ENCODE measurements at places on chromosomes 5 and 9.
A peak's percentile ranks its signal among the peaks of the same experiment; 100 is the strongest.

- H3K27ac ChIP-seq: no peak overlapping the region
- H3K4me1 ChIP-seq: peaks cover 6% of the 10 kb centered on the region
- no peak for DNase-seq
- H3K36me3 ChIP-seq: no peaks in the 10 kb centered on the region
These were observed 8.2 kb upstream of the BTF3 start for GRCh38 chr5:73490088-73490487.

- H3K4me1 ChIP-seq: peaks cover 29% of the 10 kb centered on the region
- H3K27ac ChIP-seq: peak overlapping the region; percentile 60
- peak; percentile 26 for DNase-seq
- H3K36me3 ChIP-seq: no peaks in the 10 kb centered on the region
- no peak overlapping the region for H3K4me3 ChIP-seq
- H3K27me3 ChIP-seq: no peaks in the 10 kb centered on the region
These were observed 623.7 kb downstream of the BNC2 start for GRCh38 chr9:16246785-16247184.

- H3K4me3 ChIP-seq: no peak overlapping the region
- peak; percentile 69 for DNase-seq
- peaks cover 8% of the 10 kb centered on the region for H3K27me3 ChIP-seq
- H3K4me1 ChIP-seq: peaks cover 16% of the 10 kb centered on the region
- H3K36me3 ChIP-seq: no peaks in the 10 kb centered on the region
These were observed 160.1 kb upstream of the DAB2 start for GRCh38 chr5:39584927-39585326.

GRCh38 chr5:174552428-174552827 lies 172.0 kb upstream of the MSX2 start:
- no peak overlapping the region for H3K4me3 ChIP-seq
- DNase-seq: no peak

GRCh38 chr9:7298123-7298522 lies 501.5 kb downstream of the DMAC1 start:
- DNase-seq: no peak
- H3K4me1 ChIP-seq: no peaks in the 10 kb centered on the region
- H3K27me3 ChIP-seq: no peaks in the 10 kb centered on the region
- H3K4me3 ChIP-seq: no peak overlapping the region
- H3K27ac ChIP-seq: no peak overlapping the region
- no peaks in the 10 kb centered on the region for H3K36me3 ChIP-seq

DNA sequence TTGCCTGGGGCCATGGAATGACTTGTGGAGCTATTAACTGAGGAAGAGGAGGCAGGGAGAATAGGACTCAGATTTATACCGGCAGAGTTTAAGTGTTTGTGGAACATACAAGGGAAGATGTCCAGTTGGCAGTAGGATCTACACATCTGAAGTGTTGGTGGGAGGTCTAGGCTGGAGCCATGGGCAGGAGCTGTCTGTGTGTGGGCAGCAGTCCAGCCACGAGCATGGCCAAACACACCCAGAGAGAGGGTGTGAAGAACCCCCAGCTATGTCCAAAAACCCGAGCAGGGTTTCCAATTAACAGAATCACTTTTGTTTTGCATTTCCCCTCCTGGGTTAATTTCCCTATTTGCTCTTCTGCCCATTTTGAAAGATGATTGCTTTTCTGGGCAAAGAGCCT lies 393.7 kb downstream of the CDK5RAP2 start:
- H3K36me3 ChIP-seq: no peaks in the 10 kb centered on the region
- no peak for DNase-seq
- no peaks in the 10 kb centered on the region for H3K27me3 ChIP-seq
- H3K4me1 ChIP-seq: no peaks in the 10 kb centered on the region
- H3K27ac ChIP-seq: no peak overlapping the region

GRCh38 chr9:36878986-36879982 lies 154.8 kb downstream of the PAX5 start:
- DNase-seq: no peak
- H3K27me3 ChIP-seq: peaks cover 40% of the 10 kb centered on the region
- H3K27ac ChIP-seq: no peak overlapping the region
- no peaks in the 10 kb centered on the region for H3K4me1 ChIP-seq

- no peaks in the 10 kb centered on the region for H3K27me3 ChIP-seq
- no peak overlapping the region for H3K27ac ChIP-seq
- DNase-seq: no peak
- no peaks in the 10 kb centered on the region for H3K4me1 ChIP-seq
These were observed 312.5 kb downstream of the NPR3 start for GRCh38 chr5:33023649-33024048.

- no peak for DNase-seq
- no peaks in the 10 kb centered on the region for H3K36me3 ChIP-seq
- H3K27me3 ChIP-seq: peaks cover 51% of the 10 kb centered on the region
- peaks cover 4% of the 10 kb centered on the region for H3K4me1 ChIP-seq
- H3K27ac ChIP-seq: no peak overlapping the region
These were observed 45.1 kb upstream of the ROR2 start for GRCh38 chr9:91995000-91995655.

DNA sequence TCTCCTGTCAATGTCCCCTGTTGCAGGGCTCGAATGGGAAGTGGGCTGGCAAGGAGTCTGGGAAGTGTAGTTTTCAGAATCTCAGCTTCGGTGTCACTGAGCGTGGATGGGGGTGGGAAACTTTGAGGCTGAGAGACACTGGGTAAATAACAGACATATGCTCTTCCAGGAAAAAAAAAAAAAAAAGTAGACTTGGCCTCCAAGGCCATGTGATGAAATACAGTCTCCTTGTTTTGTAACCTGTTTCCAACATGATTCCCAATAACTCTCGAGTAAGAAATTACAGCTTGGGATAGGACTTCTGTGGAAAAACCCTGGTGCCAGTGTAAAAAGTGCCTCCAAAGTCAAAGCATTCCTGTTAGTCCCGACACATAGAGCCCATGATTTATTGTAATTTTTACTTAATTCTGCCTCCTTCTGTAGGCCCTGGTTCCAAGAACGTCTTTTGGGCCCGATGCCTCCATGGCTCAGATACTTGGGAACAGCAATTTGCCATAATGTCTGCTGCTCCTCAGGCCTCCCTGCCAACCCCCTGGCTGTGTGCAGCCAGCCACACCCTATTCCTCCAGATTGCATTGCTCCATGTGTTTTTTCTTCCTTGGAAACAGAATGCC lies 119.5 kb upstream of the TNC start:
- H3K27me3 ChIP-seq: no peaks in the 10 kb centered on the region
- H3K4me1 ChIP-seq: peaks cover 11% of the 10 kb centered on the region
- DNase-seq: no peak
- no peak overlapping the region for H3K4me3 ChIP-seq
- H3K27ac ChIP-seq: no peak overlapping the region
- no peaks in the 10 kb centered on the region for H3K36me3 ChIP-seq

GRCh38 chr5:137894586-137894985 lies 5.3 kb downstream of the PKD2L2 start:
- no peaks in the 10 kb centered on the region for H3K27me3 ChIP-seq
- H3K4me3 ChIP-seq: no peak overlapping the region
- H3K36me3 ChIP-seq: no peaks in the 10 kb centered on the region
- H3K4me1 ChIP-seq: peaks cover 2% of the 10 kb centered on the region
- H3K27ac ChIP-seq: no peak overlapping the region

DNA sequence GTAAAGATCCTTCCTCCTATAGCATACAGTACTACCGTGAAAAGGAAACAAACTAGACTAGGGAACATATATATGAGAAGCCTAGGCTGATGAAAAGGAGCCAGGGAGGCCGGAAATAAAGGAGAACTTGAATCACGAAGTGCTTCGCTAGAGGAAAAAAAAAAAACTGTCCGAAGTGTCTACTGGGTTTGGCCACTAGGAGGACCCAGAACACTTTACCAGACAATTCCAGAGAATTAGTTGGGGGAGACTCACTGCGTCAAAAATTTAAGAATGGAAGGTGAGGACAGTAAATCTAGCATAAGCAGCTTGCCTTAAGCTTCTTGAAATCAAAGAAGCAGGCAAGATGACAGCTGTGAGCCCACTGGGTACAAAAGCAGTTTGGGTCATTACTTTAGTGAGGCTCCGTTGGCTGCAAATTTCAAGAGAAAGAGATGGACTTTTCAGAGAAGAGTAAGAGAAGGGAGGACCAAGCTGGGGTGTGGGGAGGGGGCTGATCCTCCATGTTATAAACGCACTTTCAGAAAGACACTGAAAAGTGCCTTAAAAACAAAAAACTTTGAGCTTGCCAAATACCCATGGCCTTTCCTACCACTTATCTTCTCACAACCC lies 47.4 kb downstream of the P4HA2 start:
- H3K4me1 ChIP-seq: peaks cover 3% of the 10 kb centered on the region
- no peaks in the 10 kb centered on the region for H3K36me3 ChIP-seq
- no peak overlapping the region for H3K27ac ChIP-seq
- no peak overlapping the region for H3K4me3 ChIP-seq

GRCh38 chr9:36113999-36114398 lies 22.5 kb upstream of the GLIPR2 start:
- no peak overlapping the region for H3K4me3 ChIP-seq
- H3K4me1 ChIP-seq: no peaks in the 10 kb centered on the region
- H3K36me3 ChIP-seq: peaks cover 76% of the 10 kb centered on the region
- DNase-seq: no peak

GRCh38 chr5:14277385-14278320 lies 134.5 kb downstream of the TRIO start:
- no peaks in the 10 kb centered on the region for H3K27me3 ChIP-seq
- no peaks in the 10 kb centered on the region for H3K4me1 ChIP-seq
- peaks cover 50% of the 10 kb centered on the region for H3K36me3 ChIP-seq

DNA sequence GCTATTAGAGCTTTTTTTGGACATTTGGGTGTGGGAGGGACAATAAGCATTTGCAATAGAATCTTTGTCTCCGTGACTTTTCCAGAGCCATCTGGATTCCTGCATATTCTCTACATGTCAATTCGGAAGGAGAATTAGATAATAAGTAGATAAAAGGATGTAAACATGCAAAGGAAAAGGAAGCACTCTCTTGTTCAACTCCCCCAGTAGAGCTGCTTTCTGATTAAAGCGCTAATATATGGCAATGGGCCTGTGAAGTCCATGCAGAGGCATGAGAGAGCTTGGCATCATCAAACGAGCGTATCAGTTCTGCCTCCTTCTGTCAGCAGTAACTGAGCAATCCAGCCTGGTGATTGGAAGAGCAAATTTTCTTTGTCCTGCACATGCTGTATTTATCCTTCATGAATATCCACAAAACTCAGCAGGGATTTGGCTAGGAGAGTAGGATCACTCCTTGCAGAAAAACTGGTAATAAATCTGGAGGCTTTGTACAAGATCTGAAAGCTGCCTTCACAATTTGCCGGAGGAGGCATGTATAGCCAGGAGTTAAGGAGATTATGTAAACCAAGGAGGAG lies 1752.9 kb downstream of the MAT2B start:
- no peaks in the 10 kb centered on the region for H3K36me3 ChIP-seq
- H3K4me1 ChIP-seq: no peaks in the 10 kb centered on the region
- no peaks in the 10 kb centered on the region for H3K27me3 ChIP-seq

- H3K27ac ChIP-seq: no peak overlapping the region
- no peaks in the 10 kb centered on the region for H3K36me3 ChIP-seq
- H3K4me1 ChIP-seq: no peaks in the 10 kb centered on the region
These were observed 64.1 kb upstream of the HSPA9 start for GRCh38 chr5:138639326-138639725.

GRCh38 chr5:19927919-19928318 lies 60.1 kb downstream of the CDH18 start:
- no peaks in the 10 kb centered on the region for H3K27me3 ChIP-seq
- no peaks in the 10 kb centered on the region for H3K4me1 ChIP-seq
- no peak overlapping the region for H3K27ac ChIP-seq

DNA sequence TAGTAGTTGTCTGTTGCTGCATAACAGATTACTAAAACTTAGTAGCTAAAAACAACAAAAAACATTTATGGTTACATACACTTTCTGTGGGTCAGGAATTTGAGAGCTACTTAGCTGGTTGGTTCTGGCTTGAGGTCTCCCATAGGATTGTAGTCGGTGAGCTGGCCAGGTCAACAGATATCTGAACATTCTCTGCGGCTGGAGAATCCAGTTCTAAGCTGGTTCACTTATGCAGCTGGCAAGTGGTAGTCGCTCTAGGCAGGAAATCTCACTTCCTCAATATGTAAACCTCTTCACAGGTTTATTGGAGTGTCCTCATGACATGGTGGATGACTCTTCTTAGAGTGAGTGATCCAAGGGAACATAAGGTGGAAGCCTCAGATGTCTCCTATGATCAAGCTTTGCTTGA lies 65.7 kb upstream of the TNFAIP8 start:
- peaks cover 20% of the 10 kb centered on the region for H3K4me1 ChIP-seq
- DNase-seq: no peak
- H3K27me3 ChIP-seq: no peaks in the 10 kb centered on the region
- no peak overlapping the region for H3K4me3 ChIP-seq
- no peak overlapping the region for H3K27ac ChIP-seq
- no peaks in the 10 kb centered on the region for H3K36me3 ChIP-seq

DNA sequence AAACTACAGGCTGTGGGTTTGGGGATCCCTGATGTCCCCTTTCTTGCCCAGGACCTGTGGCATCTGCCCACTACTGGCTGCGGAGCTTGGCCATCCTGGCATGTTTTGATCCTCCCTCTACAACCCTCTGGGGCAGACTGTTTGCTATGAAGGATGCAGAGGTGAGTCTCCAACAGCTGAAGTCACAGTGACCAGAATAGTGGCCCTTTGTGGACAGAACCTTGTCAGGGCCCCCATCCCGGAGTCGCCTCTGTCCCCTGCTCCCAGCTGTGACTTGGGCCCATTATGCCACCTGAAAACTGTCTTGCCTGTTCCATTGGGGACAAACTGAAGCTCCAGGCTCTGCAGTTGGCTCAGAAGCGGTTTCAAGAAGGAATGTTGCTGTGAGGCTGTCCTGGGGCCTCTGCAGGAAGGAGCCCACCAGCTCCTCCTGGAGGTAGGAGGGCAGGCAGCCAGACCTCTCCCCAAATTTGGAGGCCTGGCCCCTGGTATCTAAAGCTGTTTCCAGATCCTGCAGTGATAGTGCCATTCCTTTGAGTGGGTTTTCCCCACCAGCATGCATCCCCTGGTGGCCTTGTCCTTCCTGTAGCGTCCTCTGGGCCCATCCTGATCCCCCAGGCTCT lies 93.3 kb downstream of the BARX1 start:
- peaks cover 22% of the 10 kb centered on the region for H3K27me3 ChIP-seq
- DNase-seq: peak; percentile 62
- H3K4me1 ChIP-seq: no peaks in the 10 kb centered on the region
- H3K4me3 ChIP-seq: no peak overlapping the region
- no peak overlapping the region for H3K27ac ChIP-seq
- no peaks in the 10 kb centered on the region for H3K36me3 ChIP-seq

DNA sequence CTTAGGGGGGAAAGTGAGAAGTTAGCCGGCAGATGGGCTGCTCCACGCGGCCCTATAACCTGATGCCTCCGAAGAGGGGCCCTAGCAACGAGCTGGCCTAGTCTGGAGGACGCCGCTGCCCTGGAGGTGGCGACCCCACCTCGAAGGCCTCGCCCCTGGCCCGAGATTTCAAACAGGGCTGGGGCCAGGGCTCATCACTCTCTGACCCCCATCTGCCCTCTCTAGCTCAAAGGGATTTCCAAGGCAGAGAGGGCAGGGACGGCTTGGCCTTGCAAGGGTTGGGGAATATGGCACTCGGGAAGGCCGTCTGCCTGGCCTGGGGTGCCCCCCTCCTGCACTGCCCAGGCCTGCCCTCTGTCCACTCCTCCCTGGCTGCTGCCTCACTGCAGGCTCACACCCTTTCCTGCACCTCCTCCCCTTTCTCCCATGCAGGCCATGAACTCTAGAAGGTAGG lies 25.5 kb upstream of the TIFAB start:
- DNase-seq: no peak
- no peak overlapping the region for H3K4me3 ChIP-seq
- H3K36me3 ChIP-seq: no peaks in the 10 kb centered on the region
- no peaks in the 10 kb centered on the region for H3K4me1 ChIP-seq
- H3K27ac ChIP-seq: no peak overlapping the region

All from osteoblast (primary cell).